Stimulated activated CD8-positive, alpha-beta memory T cell treated with anti-CD3 and anti-CD28 coated beads, Interleukin-2, amount 100 ng/mL, for 48 hours (primary cell): ENCODE measurements at places on chromosomes 1 and 21.

- no peak for DNase-seq
Measured at GRCh38 chr1:70319750-70320149, 34.8 kb downstream of the ANKRD13C start.

DNA sequence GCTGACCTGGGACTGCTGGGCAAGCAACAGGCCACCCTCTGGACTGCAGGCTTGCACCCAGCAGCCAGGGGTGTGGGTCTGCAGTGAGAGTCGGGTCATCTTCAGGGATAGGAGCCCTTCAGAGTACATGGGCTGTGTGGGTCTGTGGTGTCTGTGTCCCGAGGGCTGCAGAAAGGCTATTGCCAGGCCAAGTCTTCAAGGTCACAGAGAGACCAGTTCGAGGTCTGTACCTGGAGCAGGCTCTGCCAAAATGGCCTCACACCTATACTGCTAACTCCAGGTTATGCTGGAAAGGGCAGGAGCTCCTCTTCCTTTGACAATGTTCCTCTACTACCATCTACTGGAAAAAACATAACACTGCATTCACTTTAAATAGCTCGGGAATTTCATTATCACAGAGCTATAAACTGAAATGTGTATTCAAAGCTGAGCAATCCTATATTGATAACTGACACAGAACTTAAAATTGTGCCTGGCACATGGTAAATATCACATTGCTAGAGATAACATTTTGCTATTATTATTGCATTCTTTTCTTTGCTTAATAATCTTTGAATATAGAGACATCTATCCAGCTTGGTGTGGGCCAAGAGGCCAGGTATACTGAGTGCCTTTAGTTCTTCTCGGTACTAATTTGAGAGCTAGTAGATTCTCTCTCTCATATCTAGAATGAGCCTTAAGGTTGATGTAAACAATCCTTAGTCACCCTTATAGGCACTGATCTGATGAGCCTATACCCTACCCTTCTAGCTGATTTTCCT is 6.9 kb upstream of the DNAH14 start:
- no peak for DNase-seq

GRCh38 chr1:201298396-201299381 is 15.4 kb downstream of the PKP1 start:
- DNase-seq, result no peak

DNA sequence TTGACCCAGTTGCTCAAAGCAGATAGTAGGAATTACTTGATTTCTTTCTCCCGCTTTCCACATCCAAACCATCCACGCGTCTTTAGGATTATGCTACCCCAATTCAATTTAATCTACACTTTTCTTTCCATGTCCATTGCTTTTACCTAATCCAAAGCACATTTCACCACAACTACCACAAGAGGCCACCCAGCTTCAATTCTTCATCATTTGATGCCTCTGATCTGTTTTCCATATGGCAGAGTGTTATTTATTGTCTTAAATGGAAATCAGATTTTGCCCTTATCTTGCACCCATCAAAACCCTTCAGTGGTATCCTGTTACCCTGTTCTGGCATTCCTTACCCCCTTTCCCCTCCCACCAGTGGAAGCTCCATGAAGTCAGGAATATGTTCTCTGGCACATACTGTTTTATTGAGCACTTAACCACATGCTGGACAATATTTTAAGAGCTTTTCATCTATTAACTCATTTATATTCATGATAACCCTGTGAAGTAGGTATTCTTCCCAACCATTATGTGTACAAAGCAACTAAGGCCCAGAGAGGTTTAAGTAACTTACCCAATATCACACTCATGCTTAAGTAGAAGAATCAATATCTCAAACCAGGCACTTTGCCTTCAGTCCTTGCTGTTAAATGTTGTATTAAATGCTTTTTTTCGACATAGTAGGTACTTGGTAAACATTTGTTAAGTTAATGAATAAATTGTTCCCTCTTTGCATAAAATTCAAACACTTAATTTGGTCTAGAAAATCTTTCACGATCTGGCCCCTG is 34.6 kb downstream of the CLIC4 start:
- no peak for DNase-seq

DNA sequence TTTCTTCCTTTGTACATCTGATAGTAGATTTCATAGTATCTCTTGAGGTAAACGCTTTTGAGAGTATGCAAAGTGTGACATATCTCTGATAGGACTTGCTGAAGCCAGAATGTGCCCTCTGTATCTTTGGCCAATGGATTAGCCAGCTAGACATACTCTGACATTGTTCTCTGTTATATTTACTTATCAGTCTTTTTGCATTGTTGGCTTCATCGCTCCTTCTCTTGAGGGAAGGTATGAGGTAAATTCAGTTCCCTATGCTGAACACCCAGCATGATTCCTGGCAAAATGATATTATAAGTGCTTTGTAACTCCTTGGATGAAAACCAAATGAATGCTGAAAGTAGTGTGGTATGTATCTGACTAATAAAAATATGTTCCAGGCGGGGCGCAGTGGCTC is 163.2 kb upstream of the CACYBP start:
- no peak for DNase-seq

- no peak for DNase-seq
Measured at GRCh38 chr1:45365051-45365450, 24.8 kb upstream of the MUTYH start.

DNA sequence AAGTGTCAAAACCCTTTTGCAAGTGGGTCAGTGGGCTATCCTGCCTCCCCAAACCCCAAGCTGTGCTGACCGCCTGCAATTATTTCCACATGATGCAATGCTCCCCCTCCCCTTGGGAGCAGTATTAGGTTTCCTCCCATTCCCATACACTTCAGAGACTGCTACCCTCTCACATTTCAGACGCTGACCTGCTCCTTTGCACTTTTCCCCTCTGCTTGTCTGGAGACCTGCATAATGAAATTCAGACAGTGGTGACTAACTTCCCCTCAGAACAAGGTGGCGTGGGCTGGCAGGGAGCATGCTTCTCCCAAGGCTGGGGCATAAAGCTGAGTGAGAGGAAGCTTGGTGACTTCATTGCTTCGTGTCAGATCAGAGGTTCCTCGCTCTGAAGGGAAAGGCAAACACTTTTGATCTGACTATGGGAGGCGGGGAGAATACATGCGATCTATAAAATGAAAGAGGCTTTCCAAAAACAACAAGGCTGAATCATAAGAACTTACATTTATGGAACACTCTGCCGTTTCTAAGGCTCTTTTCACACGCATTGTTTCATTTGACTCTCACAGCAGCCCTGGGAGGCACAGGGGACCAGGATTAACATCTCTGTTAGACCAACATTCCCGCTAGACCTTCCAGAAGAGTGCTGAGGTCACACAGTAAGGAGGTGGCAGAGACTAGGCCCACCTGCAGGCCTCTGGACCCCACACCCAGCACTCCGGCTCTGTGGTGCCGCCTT is 27.5 kb upstream of the ROR1 start:
- DNase-seq, result no peak

- no peak for DNase-seq
Measured at GRCh38 chr21:35043549-35043948, 5.6 kb downstream of the RUNX1 start.

DNA sequence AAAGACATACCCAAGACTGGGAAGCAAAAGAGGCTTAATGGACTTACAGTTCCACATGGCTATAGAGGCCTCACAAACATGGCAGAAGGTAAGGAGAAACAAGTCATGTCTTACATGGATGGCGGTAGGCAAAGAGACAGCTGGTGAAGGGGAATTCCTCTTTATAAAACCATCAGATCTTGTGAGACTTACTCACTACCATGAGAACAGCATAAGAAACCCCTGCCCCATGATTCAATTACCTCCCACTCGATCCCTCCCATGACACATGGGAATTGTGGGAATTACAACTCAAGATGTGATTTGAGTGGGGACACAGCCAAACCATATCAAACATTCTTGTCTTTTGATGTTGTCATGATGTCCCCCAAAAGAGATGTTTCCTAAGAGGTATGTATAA is 103.3 kb downstream of the DUSP10 start:
- DNase-seq, result no peak

- DNase-seq, result no peak
Measured at GRCh38 chr1:119531606-119532323, 24.8 kb downstream of the HSD3B1 start.
